ENCODE measurements at places on chromosomes 3 and 15.

DNA sequence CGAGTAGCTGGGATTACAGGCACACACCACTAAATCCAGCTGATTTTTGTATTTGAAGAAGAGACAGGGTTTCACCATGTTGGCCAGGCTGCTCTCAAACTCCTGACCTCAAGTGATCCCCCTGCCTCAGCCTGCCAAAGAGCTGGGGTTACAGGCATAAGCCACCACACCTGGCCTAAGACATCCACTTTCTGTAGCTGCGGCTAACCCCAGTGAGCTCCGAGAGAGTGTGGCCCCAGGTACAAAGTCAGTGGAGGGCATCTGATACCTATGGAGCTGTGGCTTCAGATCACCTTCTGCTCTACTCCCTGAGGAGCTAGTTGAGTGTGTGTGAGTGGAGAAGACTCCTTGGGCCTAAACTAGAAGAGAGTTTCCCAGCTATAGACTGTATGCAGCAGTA, 189.3 kb upstream of the TSC22D2 start:
- DNase-seq = no peak

DNA sequence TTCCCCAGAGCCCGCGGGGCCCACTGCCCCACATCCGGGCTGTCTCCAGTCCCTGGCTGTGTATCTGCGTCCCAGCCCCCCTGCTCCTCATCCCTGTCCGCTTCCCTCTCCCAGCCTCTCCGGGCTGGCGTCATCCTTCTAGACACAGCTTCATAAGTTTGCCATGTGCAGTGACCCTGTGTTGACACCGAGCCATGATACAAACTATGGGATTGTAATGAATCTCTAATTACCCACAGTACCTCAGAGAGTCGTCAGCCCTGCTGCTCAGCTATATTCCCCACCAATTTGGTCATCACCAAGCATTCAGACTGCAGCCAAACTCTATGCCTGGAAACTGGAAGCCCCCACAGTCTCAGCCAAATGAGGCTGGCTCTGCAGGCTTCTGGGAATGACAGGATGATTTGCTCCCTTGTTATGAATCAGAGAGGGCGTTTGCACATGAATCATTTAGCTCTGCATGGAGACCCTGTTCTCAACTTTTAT, 466.1 kb upstream of the ATP11B start:
- no peak for DNase-seq

DNA sequence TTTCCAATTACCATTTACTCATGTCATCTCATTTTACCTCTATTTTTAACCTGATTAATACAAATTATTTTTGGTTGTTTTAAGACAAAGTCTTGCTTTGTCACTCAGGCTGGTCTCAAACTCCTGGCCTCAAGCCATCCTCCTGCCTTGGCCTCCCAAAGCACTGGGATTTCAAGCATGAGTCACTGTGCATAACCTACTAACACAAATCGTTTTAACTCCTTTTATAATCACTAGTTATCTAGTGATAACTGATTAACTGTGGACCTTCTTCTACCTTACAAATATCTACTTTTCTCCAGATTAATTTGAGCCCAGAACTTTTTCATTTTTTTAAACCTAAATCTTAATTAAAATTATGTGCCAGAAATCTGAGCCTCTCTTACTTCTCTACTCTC, 4.6 kb downstream of the ATP13A3 start:
- no peak for DNase-seq

- no peak for DNase-seq
Measured at GRCh38 chr3:77376511-77376910, 336.6 kb downstream of the ROBO2 start.

DNA sequence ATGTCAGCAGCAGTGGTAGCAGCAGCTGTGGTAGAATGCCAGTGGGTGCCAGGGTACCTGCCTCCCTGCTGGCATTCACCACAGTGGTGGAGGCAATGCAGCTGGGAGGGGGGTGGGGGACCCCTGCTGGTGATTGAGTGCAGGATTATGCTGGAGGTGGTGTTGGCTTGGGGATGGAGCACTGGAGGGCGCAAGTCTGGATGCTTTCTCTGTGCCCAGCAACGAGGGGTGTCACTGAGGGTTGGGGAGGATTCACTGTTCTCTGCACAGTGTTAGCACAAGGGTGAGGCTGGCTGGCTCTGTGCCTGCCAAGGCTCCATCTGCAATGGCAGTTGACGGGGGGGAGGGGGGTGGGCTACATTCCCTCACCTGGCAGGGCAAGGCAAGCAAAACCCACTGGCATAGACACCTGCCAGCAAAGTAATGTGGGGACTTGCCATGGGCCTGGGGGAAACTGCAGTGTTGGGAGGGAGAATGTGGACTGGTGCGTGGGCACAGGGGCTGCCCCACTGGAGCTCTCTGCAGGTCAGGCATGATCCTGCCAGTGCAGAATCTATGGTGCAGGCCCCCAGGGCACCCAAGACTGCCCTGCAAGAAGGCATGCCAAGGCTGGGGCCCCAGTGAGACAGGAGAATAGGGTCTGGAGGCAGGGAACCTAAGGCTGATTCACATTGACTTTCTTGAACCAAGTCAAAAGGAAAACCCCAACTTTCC, 64.3 kb downstream of the MINDY4B start:
- DNase-seq = no peak

- DNase-seq = no peak
Measured at GRCh38 chr3:13093687-13094086, 20.5 kb upstream of the IQSEC1 start.

DNA sequence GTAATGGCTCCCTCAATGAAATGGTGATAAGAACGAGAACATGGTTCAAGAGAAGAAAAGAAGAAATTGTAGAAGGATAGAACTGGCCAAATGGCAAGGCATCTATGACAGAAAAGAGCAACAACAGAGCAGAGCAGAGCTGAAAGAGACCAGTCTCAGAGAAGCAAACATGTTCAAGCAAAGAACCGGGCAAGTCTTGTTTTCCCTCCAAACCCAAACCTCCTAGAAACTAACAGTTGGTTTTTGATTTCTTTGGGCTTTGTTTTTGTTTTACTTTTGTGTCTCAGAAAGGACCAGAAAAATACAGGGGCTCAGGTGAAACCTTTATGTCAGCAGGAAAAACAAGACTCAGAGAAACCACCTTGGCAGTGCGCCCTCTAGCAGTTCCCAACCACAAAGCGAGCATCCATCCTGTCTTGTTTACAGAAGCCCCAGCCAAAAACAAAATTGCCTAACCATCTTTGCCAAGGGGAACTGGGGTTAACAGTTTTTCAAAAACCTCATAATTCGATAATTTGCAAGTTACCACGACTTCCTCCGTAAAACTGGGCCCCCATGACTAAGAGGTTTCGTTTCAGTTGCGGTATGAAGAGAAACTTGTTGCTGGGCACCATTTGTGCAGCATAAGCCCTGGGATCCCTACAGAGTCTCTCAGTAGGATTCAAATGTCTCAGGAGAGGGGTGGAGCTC, 159.2 kb upstream of the SLC24A5 start:
- no peak for DNase-seq

DNA sequence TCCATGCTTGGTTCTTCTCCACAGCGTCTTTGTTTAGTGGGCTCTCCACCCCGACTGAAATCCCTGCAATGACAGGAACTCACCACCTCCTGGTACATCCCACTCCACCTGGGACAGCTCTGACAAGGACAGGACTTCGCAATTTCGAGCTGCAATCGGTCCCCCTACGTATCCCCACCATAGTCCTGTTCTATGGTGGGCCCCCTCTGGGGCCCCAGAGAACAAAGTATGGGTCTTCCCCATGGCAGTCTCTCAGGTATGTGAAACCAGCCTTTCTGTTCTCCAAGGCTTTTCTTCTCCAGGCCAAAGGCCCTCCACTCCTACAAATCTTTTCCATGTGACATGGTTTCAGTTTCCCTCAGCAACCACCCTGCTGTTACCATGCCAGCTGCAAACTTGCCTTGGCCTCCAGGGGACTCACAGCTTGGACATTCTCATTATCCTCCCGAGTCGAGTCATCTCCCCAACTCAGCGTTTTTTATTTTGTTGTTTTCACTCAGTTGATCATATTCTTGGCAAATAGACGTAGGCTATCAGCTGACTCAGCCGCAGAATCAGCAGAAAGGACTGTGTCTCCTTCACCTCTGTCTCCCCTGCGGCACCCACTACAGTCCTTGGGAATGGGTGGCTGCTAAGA, 233.3 kb downstream of the OPA1 start:
- no peak for DNase-seq

DNA sequence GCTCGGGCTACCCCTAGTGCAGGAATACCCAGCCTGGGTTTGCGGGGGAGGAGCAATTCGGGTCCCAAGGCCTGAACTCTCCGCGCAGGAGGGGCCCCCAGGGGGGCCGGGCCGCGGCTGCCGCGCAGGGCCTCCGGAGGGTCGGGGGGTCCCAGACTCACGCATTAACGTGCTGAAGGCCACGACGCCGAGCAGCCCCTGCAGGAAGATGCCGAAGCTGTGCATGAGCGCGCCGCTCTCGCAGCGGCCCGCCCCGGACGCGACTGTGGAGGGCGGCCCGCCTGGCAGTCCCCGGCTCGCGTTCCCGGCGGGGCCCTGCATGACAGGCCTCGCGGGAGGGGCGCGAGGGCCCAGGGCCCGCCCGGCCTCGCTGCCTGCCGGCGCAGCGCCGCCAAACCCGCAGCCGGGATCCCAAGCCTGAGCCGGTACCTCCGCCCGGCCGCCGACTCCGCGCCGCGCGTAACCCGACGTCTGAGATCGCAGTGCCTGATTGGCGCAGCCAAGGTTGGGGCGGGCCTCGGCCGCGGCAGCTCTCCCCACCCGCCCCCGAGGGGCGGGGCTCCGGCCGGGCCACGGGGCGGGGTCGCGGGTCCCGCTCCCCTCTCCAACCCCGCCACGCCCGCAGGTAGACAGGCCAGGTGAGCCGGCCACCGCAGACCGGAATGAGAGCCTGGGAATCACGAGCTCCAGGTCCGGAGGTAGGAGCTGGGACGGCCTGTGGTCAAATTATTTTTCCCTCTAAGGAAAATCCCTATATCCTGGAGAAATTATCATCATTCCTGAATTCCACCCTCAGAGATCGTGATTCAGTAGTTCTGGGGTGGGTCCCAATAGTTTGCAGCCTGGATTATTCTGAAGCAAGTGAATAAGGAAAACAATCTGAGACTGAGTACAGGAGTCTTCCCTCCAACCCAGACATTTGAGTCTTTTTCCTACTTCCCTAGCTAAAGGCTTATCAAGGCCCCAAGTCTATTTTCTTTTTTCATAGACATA, at the start of gene STIMATE:
Gene STIMATE, minus strand, starts transcription at position 419 of the 993 bp plus-strand sequence. Its CDS starts 98 bp downstream, at position 321.
- peak; percentile 55 for DNase-seq

DNA sequence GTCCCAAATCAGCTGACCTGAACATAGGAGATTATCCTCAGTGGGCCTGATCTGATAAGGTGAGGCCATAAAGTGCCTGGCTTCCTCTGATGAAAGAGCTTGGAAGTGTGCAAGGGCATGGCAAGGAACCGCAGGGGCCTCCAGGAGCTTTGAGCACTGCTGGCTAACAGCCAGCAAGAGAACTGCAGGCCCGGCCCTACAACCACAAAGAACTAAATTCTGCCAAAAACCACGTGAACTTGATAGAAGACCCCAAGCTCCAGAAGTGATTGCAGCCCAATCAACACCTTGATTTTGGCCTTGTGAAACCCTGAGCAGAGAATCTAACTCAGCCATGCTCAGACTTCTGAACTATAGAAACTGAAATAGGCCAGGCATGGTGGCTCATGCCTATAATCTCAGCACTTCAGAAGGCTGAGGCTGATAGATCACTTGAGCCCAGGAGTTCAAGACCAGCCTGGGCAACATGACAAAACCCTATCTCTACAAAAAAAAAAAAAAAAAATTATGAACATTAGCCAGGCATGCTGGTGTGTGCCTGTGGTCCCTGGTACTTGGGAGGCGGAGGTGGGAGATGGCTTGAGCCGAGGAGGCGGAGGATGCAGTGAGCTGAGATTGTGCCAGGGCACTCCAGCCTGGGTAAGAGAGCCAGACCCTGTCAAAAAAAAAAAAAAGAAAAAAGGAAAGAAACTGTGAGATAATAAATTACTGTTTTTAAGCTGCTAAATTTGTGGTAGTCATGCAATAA, 7.7 kb upstream of the DIS3L start:
- no peak for DNase-seq

- no peak for DNase-seq
Measured at GRCh38 chr3:20604659-20605058, 418.7 kb upstream of the SGO1 start.

GRCh38 chr15:33994005-33994615, 25.8 kb downstream of the CHRM5 start:
- peak; percentile 16 for DNase-seq
